ENCODE measurements at places on chromosomes 12 and 14. TPM values are rescaled to one million over a fixed set of nuclear protein-coding genes. Genes with fewer than 3 reads are reported as not detected.

DNA sequence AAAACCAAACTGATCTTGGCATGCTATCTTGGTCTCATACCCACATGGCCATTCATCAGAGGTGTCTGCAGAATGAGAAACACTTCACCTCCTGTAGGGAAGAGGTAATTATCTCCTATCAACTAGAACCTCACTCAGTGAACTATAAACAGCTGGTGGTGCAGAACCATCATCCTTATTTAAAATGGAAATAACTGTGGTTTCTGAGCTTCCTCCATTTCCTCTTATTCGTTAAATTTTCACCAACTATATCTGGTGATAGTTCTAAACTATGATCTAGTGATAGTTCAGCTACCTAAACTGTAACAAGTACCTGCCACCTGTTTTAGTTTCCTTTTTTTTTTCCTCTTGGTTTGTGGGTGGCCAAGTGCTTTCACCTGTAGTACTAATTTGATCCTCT, 218.5 kb downstream of the FUT8 start:
- no peak for DNase-seq

GRCh38 chr12:76035045-76035444, 3.5 kb upstream of the PHLDA1 start:
- DNase-seq: no peak

DNA sequence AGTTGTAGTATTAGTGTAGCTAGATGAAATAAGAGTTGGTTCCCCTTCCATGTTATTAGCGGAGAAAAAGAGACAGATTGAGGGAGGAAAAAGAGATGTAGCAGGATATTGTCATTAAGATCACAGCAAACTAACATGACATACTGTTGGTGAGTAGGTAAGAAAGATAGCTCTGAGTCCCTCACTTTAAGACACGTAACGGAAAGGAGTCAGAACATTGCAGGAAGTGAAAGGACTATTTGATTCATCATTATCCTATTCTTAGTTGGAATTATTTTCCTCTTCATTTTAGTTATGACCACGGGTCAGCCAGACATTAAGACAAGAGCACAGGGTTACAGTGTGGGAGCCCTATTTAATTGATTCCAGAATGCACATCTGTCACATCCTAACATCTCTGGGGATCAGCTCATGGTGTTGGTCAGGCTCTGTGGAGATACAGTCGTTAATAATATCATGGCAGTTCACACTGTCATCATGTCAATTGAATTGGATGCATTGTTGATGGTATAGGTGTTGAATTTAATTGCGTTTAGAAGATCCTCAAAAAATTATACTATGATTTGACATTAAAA, 55.0 kb downstream of the TMX1 start:
- no peak for DNase-seq

GRCh38 chr12:113863455-113863845, 102.7 kb downstream of the RBM19 start:
- no peak for DNase-seq

GRCh38 chr12:123723765-123724164, 11.6 kb downstream of the ATP6V0A2 start:
- DNase-seq: no peak

DNA sequence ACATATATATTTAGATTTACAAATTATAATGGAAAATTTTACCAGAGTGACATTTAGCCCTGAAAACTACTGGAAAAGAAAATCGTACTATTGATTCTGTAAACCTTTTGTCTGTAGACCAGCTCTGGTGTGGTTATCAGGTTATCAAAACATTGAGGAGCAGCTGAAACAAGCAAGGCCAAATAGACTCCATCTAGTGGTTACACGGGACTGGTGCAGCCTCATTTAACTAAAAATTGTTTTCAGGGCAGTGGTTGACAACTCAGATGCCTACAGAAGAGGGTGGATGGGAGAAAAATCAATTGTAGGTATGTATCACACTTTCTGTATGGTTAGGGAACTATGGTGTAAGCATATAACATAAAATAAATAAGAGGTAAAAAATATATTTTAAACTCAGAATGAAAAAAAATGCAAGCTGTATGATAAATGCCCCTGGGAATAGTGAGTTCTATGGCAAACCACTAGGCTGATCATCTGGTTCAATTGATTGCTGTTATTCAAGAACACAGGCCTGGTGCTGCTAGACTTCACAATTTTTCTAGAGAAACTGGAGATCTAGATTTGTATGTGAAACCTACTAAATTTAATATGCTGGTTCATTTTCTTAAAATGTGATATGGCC, 51.2 kb downstream of the ACSS3 start:
- DNase-seq: peak; percentile 37

GRCh38 chr14:98952593-98953350, 319.2 kb downstream of the BCL11B start:
- DNase-seq: peak; percentile 84

GRCh38 chr14:52922059-52922458, 28.8 kb downstream of the FERMT2 start:
- DNase-seq: no peak

- no peak for DNase-seq
Measured at GRCh38 chr12:117456076-117456475, 94.7 kb upstream of the NOS1 start.

DNA sequence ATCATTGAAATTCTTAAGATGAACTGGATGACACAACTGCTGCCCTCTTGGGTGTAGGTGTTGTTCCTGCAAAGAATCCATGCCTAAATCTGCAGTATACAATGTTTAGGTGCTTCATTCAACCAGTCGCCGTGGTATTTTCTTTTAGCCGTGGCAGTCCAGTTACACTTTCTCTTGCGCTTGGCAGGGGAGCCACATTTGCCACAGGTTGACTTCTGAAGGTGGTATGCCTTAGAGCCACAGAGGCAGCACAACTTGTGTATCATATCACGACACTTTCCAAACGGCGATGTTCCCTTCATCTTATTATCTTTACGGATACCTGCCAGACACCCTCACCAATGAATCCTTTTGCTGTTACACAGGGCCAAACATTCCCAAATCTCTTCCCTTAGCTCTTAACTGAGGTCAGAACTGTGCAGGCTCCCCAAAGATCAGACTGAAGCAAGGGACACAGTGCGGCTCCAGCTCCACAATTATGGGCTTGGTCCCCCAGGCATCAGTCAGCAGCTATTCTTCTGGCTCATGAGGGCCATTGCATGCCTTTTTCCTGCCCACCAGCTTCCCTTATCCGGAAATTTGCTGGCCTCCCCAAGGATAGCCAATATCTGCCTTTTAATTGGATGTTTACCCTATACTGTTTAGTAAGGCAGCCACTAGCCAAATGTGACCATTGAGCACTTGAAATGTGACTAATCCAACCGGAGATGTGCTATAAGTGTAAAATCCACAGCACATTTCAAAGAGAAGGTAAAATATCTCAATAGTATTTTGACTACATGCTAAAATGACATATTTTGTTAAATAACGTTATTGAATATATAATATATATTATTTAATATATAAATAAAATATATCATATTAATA, 50.7 kb downstream of the SENP1 start:
- DNase-seq: no peak

GRCh38 chr14:68671909-68672308, 121.0 kb downstream of the ZFP36L1 start:
- no peak for DNase-seq

DNA sequence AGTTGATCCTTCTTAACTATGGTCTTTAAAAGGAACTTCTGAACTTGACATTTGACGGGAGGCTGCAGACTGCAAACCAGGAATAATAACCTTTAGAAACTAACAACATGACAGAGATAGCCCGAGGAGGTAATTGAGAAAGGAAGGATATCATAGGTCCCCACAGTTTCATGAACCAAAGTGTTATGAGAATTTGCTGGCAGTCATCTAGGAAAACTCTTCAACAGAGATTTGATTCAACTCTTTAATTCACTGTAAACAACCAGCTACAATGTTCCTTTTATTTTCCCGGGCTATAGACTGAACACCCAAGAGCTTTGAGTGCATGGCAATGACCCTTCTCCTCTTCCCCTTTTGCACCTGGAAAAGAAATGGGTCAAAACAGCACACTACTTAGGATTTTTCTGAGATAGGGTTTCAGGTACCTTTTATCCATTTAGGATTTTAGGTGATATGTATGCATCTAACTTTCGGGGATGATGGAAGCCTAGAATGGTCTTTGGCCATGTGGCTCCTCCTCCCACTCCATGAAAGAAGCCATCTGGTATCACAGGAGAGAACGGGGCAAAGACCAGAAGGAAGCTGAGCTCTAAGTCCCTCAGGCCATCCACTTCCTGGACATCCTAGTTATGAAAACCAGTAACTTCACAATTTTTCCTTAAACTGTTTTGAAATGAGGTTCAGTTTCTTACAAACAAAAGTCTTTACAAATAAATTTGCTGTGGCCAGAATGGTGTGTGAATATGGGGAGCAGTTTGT, 23.0 kb downstream of the GLT8D2 start:
- DNase-seq: no peak

DNA sequence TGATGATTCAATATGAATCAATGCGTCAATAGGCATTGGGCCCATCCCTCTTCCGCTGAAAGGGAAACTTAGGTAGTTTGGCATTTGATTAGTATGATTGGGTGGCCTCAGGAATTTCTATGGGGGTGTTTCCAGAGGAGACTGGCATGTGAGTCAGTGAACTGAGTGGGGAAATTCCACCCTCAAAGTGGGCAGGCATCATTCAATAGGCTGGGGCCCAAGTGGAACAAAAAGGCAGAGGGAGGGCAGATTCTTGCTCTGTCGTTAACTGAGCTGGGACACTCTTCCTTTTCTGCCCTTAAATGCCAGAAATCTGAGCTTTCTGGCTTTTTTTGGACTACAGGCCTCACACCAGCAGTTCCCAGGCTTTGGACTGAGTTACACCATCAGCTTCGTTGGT, 373.5 kb downstream of the RPS29 start:
- peak; percentile 17 for DNase-seq

DNA sequence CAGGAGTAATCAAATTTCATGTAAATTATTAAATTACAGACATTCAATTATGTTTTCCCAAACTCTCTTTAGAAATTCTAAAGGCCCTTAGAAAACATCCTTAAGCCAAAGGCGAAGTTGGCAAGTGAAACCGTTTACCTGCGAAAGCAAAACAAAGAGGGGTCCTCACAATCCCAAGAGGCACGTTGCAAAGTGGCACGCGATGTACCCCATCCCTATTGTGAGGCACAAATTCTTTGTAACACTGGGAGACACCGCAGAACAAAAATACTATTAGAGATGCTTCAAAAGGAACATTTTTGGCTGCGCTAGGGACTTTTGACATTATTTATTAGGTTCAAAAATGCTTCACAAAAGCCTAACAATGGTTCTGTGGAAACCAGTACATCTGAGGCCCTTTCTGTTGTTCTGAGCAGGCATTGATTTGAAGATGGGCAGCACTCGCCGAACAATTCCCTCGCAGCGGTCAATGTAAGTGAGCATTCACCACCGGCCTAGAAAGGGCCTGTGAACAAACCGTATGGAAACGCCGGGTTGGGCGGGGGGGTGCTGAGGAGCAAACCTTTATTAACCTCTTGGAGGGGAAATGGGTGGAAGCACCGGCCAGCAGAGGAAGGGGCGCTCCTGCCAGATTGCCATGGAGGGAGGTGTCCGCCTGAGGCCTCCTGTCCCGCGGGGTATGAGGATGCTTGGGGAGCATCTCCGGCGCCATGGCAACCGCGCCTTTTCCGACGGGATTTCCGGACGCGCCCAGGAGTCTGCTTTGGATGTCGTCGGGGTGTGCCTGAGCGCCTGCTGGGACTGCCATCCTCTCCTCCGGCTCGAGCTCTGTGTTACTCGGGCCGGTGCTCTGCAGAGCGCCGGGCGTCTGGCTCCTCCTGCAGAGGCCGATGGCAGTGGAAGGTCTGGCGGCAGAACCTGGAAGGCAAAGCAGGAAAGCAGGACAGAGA, 193.9 kb downstream of the C12orf42 start:
- DNase-seq: no peak

GRCh38 chr12:95413576-95413975, 60.4 kb upstream of the METAP2 start:
- peak; percentile 15 for DNase-seq

- no peak for DNase-seq
Measured at GRCh38 chr12:91889910-91890309, 255.7 kb downstream of the BTG1 start.

GRCh38 chr12:2960996-2961616, 1.9 kb downstream of the TEAD4 start:
- DNase-seq: peak; percentile 15

- no peak for DNase-seq
Measured at GRCh38 chr12:15350643-15351042, 28.3 kb downstream of the PTPRO start.

DNA sequence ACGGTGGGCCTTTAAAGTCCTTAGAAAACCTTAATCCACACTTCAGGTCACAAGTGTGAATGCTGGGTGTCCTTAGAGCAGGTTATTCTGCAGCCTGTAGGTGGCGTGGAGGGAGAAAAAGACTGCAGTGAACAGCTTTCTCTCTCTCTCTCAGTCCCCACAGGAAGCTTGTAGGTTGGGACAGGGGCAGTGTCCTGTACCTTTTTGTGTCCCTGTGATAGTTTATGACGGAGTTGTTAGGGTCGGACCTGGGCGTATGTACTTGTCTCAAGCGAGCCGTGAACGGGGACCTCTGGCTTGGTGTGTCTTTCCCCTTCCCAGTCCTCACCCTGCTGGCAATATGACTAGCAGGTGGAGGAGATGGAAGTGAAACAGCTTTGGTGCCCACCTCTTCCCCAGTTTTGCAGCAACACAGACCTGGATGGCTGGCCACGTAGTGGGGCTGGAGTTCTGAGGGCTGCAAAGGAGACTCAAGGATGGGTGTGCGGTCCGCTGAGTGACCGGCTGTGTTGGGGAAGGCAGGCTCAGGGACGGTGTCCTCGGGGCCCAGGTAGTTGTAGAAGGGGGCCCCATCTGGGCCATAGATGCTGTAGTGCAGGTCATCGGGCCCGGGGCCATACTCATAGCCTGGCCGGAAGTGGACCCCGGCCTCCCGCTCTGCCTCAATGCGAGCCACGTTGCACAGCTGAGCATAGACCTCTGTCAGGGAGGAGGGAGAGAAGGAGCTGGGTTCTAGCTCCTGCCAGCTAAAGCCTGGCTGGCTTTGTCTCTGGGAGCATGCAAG, 8.9 kb downstream of the ISCA2 start:
- no peak for DNase-seq

DNA sequence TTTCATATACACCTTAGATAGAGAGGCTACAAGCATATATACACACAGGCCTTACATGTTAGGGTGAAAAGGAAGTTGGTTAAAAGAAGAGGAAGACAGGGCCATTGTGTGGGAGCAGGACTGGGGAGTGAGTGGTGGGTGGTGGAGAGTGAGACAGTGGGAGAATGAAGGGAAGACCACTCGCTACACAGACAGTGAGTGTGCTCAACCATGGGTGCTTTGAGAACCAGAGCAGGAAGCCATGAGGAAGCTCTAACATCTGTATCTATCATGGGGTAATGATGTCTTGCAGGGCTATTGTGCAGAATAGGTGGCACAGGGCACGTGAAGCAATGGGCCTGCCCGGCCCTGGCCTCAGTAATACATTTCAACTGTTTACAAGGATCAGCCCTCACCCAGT, 11.4 kb upstream of the KRT74 start:
- DNase-seq: no peak

- no peak for DNase-seq
Measured at GRCh38 chr12:130880411-130880885, 8.6 kb downstream of the RAN start.

GRCh38 chr14:79137045-79137430, 966.9 kb downstream of the NRXN3 start:
- no peak for DNase-seq

The TAS2R30 gene
- 1.3 TPM for total RNA-seq

The PPM1H gene
- total RNA-seq: 7.8 TPM

The GLI1 gene
- total RNA-seq: 5.8 TPM

The TSHR gene
- total RNA-seq: not detected

The KCNK10 gene
- 0.14 TPM for total RNA-seq

The ANKRD33 gene
- not detected for total RNA-seq

The RNF41 gene
- 85.8 TPM for total RNA-seq

The WIF1 gene
- not detected for total RNA-seq

The ANKS1B gene
- 3.0 TPM for total RNA-seq

The CMA1 gene
- not detected for total RNA-seq
